ENCODE measurements at places on chromosomes 5 and 9. TPM values are rescaled to one million over a fixed set of nuclear protein-coding genes. Genes with fewer than 3 reads are reported as not detected.

GRCh38 chr9:91158946-91159345, 202.8 kb downstream of the AUH start:
- no peak for DNase-seq

The RNF183 gene
- 0.04 TPM for total RNA-seq

DNA sequence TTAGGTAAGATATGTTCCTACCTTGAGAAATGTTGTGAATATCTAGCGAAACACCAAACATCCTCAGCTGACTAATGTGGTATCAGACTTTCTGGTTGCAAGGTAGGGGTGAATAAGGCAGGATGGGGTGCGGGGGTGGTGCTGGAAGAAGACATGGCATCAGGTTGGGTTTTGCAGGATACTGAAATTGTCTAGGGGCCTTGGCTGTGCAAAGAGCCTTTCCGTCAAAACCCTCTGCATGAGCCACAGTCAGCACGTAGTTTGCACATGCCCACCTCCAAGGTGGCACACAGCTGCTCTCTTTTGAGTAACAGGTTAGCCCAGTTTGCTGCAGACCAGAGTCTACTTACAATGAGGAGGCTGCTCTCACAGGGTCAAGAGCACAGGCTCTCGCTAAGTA, 42.0 kb downstream of the SFXN1 start:
- no peak for DNase-seq

- no peak for DNase-seq
Observed at GRCh38 chr9:127629468-127630081, 17.5 kb downstream of the STXBP1 start.

GRCh38 chr9:69895659-69896058, 75.0 kb downstream of the CFAP95 start:
- DNase-seq = no peak

DNA sequence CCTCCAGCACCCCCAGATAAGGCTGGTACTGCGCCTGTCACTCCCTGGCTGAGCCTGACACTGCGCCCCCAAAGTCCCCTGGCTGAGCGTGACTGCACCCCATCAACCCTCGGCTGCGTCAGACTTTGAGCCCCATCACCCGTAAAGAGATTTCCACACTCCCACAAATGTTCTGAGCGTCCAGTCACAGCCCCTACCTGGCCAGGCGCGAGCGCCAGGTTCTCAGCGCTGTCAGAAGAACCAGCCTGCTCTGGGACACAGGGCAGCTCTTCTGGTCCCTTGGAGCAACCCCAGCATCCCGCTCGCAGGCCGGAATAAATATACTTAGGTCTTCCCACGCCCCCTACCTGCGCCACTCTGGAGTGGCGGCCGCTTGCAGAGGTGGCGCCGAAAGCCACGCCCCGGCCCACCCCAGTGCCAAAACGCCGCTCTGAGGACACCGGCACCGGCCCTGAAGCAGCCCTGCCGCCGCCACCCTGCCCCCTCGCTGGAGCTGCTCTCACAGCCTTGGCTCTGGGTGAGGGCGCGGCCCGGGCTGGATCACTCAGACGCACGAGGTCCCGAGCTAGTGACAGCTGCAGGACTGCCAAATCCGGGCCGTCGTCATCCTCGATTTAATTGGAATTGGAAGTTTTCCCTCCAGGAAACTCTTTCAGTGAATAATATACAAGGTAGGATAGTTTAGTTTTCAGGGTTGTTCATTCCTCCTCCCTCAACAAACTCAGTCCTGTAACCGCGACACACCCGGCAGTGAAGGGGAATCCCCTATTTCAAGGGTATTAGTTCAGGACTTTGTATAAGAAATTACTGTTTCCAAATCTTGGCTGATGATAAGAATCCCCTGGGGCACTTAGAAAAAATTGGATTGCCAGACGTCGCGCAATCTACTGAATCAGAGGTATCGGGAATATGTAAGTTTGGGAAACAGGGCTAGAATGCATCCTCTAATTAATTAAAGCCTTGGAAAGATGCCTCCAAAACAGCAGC, 1.2 kb upstream of the CEMIP2 start:
- DNase-seq = peak; percentile 72

DNA sequence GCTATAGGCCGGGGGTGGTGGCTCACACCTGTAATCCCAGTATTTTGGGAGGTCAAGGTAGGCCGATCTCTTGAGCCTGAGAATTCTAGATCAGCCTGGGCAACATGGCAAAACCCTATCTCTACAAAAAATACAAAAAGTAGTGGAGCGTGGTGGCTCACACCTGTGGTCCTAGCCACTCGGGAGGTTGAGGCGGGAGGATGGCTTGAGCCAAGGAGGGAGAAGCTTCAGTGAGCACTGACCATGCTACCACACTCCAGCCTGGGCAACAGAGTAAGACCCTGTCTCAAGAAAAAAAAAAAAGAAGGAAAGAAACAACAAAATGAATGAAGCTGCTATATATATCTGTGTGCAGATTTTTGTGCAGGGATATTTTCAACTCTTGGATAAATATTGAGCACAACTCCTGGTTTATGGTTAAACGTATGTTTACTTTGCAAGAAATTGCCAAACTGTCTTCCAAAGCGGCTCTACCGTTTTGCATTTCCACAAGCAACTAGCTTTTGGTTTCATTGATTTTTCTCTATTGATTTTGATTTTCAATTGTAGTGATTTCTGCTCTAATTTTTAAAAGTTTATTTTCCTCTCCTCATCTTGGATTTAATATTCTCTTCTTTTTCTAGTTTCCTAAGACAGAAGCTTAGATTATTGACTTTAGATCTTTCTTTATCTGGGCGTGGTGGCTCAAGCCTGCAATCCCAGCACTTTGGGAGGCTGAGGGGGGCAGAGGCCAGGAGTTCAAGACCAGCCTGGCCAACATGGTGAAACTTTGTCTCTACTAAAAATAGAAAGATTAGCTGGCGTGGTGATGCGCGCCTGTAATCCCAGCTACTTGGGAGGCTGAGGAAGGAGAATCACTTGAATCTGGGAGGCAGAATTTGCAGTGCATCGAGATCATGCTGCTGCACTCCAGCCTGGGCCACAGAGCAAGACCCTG, 49.2 kb downstream of the SPIN1 start:
- DNase-seq = no peak

The NKD2 gene
- total RNA-seq = 2.3 TPM

- DNase-seq = peak; percentile 96
Observed at GRCh38 chr5:174045470-174046025, at the start of gene NSG2. NSG2 (plus strand) TSS chr5:174045706; CDS start chr5:174046756, 1,050 bp downstream.

DNA sequence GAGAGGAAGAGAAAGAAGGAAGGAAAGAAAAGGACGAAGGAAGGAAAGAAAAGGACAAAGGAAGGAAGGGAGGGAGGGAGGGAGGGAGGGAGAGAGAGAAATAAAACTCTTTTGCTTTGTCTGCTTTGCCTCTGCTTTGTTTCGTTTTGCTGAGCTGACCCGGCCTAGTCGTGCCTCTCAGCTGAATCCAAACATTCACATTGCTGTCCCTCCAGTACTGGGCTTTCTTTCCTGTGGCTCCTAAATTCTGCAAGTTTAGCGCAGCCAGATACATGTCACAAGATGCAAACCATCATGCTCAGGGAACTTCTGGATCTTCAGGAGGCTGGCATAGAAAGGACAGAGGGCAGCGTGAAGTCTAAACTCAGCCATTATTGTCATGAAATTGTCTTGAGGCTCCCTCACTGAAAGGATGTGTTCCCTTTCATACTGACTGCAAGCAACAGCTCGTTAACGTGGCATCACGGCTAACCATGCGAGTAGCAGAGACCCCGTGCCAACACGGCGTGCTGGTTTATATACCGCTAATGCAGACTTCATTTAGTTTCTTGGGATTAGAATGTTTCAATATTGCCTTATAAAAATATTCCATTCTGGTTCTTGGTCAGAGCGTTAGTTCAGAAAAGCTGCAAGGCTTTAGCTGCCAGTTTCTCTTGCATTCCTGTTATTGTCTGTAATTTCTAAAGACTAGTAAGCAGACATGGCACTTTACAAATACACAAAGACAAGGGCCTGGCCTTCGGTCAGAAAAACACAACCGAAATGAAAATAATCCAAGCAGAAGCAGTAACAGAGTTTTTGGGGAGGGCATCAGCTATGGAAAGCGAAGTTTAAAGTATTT, 94.2 kb downstream of the TMEM174 start:
- DNase-seq = no peak

- DNase-seq = peak; percentile 91
Observed at GRCh38 chr9:134537951-134538641, 103.5 kb upstream of the COL5A1 start.

The DAPK1 gene
- 18.8 TPM for total RNA-seq

- DNase-seq = peak; percentile 13
Observed at GRCh38 chr5:41264019-41264418, 50.7 kb upstream of the C6 start.

The F12 gene
- 0.27 TPM for total RNA-seq

- DNase-seq = no peak
Observed at GRCh38 chr9:117448066-117448465, 33.2 kb upstream of the ASTN2 start.

GRCh38 chr9:70112981-70113380, 69.3 kb downstream of the MAMDC2 start:
- DNase-seq = no peak

The PDCD1LG2 gene
- 1.3 TPM for total RNA-seq

DNA sequence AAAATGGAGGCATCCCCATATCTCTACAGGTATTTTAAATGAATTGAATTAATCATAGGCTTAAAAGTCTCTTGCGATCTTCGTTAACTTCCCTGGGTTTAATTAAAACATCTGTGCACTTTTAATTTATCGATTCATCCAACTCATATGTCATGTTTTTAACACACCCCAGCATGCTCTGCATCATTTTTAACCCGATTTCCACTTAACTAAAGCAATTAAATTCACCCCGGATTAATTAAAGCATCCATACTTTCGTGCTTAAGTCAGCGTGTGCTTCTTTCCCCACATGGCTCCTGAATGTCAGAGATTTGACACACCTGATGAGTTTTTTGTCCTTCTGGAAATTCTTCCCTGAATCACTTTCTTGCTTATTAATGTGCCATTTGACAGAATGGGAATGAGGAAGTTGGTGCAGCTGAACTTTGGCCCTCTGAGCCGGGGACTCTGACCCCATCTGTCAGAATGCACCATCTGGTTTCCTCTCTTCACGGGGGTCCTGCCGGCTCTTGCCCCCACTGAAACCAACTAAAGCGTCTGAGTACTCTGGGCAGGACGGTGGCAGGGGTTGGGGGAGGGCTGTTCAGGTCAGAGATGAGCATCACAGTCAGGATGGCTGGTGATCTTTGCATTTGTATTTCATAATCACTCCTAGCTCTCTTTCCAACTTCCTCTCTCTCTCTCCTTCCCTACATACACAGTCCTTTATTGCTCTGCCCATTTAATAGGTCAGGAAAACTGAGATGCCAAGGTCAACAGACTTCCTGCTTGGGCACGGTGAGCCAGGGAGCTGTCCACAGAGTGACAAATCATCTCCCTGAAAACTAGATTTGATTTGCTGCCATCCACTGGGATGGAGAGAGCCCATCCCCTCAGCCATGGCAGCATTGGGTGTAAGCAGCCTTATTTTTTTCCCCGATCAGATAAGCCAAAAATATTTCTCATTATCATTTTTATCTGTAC, 180.3 kb upstream of the WWC1 start:
- no peak for DNase-seq

The PCDHA11 gene
- 0.09 TPM for total RNA-seq

All from muscle of leg (tissue), 16 donors.